Myocyte (in vitro differentiated cells): ENCODE measurements at places on chromosomes 11 and 22. TPM values are rescaled to one million over a fixed set of nuclear protein-coding genes. Genes with fewer than 3 reads are reported as not detected.

Gene PGA5
- 18.1 and 29.7 TPM in 2 replicates for total RNA-seq

Gene OR4P4
- not detected in 2 replicates for total RNA-seq

Gene SCGB1C1
- total RNA-seq: 0.75 TPM in 1 of 2 replicates, not detected in the other

Gene CSKMT
- total RNA-seq: 3.2 and 12.4 TPM in 2 replicates

Gene IRAG1
- total RNA-seq: 0.56 and 0.99 TPM in 2 replicates

Gene MS4A2
- not detected in 2 replicates for total RNA-seq
